CD4-positive, alpha-beta memory T cell (primary cell): ENCODE measurements at places on chromosomes 1 and 21.

GRCh38 chr1:226003502-226004170, 4.5 kb upstream of the SDE2 start:
- peaks cover 44% of the 10 kb centered on the region for H3K4me1 ChIP-seq
- DNase-seq: no peak
- H3K27me3 ChIP-seq: no peaks in the 10 kb centered on the region
- no peak overlapping the region for H3K27ac ChIP-seq
- H3K4me3 ChIP-seq: no peak overlapping the region
- no peaks in the 10 kb centered on the region for H3K36me3 ChIP-seq

GRCh38 chr1:85576266-85576641, 4.3 kb upstream of the CCN1 start:
- peaks cover 19% of the 10 kb centered on the region for H3K27me3 ChIP-seq
- H3K4me1 ChIP-seq: peaks cover 12% of the 10 kb centered on the region
- no peak overlapping the region for H3K27ac ChIP-seq
- DNase-seq: no peak
- no peak overlapping the region for H3K4me3 ChIP-seq

DNA sequence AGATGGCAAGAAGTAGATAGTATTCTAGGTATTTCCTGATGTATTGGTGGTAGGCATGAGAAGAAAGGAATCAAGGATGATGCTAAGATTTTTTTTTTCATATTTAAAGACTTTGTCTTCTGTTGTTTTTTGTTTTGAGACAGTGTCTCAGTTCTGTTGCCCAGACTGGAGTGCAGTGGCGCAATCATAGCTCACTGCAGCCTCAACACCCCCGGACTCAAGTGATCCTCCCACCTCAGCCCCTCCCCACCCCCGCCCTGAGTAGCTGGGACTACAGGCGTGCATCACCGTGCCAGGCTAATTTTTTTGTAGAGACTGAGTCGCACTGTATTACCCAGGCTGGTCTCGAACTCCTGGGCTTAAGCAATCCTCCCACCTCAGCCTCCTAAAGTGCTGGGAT, 2.8 kb upstream of the CAPZB start:
- H3K4me1 ChIP-seq: peaks cover 37% of the 10 kb centered on the region
- H3K27me3 ChIP-seq: no peaks in the 10 kb centered on the region
- H3K27ac ChIP-seq: peak overlapping the region; percentile 22
- no peak for DNase-seq
- H3K4me3 ChIP-seq: no peak overlapping the region
- no peaks in the 10 kb centered on the region for H3K36me3 ChIP-seq

DNA sequence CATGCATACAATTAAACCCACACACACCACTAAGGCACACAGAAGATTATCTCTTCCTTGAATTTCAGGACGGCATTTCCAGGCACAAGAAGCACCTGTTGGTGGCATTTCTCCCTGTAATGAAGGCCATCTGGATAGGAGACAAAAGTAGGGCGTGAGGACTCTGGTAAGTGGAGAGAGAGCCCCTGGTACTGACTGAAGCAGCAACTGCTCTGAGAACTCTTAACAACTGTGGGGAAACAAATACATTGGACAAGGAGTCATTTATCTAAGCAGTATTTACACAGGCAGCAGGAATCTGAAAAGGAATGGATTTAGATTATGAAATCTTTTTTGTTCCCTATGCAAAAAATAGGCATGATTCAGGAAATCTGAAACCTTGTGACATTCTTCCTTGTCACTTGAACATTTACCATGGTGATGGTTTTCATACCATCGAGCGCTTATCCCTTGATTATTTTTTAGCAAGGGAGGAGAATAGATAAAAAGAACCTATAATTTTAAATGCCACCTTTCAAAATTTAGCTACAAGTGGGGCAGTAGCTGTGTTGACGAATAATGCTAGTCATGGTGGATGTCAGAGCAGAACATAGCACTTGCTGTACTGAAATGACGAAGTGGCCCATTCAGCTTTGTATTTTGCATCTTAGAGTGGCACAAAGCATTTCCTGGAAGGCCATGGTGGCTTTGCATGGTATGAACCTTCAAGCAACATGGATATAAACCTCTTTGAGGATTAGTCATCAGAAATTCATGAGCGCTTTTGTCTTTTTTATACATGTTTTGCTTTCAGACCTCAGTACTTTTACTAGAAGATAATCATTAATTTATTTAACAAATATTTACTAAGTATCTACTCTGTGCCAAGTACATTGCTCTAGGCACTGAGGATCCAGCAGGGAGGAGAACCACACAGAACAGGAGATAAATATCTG, 362.0 kb downstream of the ADGRL2 start:
- H3K27ac ChIP-seq: no peak overlapping the region
- H3K4me1 ChIP-seq: no peaks in the 10 kb centered on the region
- no peak for DNase-seq
- H3K4me3 ChIP-seq: no peak overlapping the region

DNA sequence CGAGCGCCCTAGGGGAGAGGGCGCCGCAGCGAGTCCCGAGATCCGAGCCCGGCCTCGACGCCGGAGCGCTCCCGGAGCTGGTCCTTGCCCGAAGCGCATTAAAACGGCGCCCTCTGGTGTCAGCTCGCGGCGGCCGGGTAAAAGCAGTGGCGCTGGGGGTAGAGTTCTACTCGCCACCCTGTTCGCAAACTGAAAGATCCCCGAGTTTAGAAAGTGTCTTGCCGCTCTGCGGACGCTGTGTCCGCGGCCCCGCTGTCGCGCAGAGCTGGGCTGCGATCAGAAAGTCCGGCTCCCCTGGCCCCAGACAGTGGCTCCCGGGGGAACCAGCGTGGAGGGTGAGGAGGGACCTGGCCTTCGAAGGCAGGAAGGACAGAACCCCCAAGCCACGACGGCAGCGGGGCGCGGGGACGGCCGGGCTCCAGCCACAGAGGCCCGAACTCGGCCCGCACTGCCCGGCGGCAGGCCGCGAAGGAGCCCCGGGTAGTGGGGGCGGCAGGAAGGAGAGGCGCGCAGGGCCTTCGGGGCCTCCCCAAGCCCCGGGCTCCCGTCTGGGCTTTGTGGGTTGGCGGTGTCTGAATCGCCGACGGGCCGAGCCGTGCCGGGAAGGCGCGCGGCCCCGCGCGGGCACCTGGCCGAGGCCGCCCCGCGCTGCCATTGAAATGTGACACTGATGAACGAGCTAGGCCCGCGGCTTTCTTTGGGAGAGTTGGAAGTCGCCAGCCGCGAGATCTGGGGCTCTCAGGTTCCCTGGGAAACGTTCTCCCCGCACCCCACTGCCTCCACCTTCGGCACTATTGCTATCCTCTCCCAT, 39.1 kb upstream of the NFIA start:
- no peak overlapping the region for H3K4me3 ChIP-seq
- H3K4me1 ChIP-seq: peaks cover 6% of the 10 kb centered on the region
- H3K36me3 ChIP-seq: no peaks in the 10 kb centered on the region

- H3K4me3 ChIP-seq: no peak overlapping the region
- no peaks in the 10 kb centered on the region for H3K36me3 ChIP-seq
- no peaks in the 10 kb centered on the region for H3K27me3 ChIP-seq
- H3K4me1 ChIP-seq: no peaks in the 10 kb centered on the region
Measured at GRCh38 chr1:39622427-39622826, 17.0 kb downstream of the HEYL start.
